ENCODE measurements at places on chromosomes 7 and 10. TPM values are rescaled to one million over a fixed set of nuclear protein-coding genes. Genes with fewer than 3 reads are reported as not detected.

LAMB1 gene
- not detected for total RNA-seq

NEUROD6 gene
- not detected for total RNA-seq

WNT8B gene
- not detected for total RNA-seq

HKDC1 gene
- total RNA-seq, result 4.2 TPM

A1CF gene
- not detected for total RNA-seq

IQUB gene
- total RNA-seq, result not detected

NPY gene
- not detected for total RNA-seq

OPN1SW gene
- total RNA-seq, result not detected

RARRES2 gene
- total RNA-seq, result not detected

NKX6-2 gene
- not detected for total RNA-seq

CNPY1 gene
- not detected for total RNA-seq

HYAL4 gene
- not detected for total RNA-seq

DOCK4 gene
- total RNA-seq, result 0.50 TPM

CADPS2 gene
- total RNA-seq, result not detected

ENTPD1 gene
- 29.7 TPM for total RNA-seq

NAT16 gene
- not detected for total RNA-seq

WASHC2A gene
- 35.0 TPM for total RNA-seq

THSD7A gene
- not detected for total RNA-seq

AGR2 gene
- total RNA-seq, result not detected

TMEM140 gene
- total RNA-seq, result 36.5 TPM

CRHR2 gene
- not detected for total RNA-seq

MMD2 gene
- total RNA-seq, result not detected

MUC12 gene
- total RNA-seq, result 0.50 TPM

MYH16 gene
- not detected for total RNA-seq

PAPSS2 gene
- total RNA-seq, result 0.13 TPM

SPDYE2B gene
- 0.15 TPM for total RNA-seq

FKBP9 gene
- total RNA-seq, result 1.2 TPM

SUN3 gene
- total RNA-seq, result not detected

HOXA1 gene
- total RNA-seq, result 0.86 TPM

STEAP1B gene
- total RNA-seq, result 0.30 TPM

VSTM4 gene
- total RNA-seq, result 0.10 TPM

LIMK1 gene
- total RNA-seq, result 22.5 TPM

HOXA9 gene
- total RNA-seq, result not detected

HABP2 gene
- not detected for total RNA-seq

ASB4 gene
- total RNA-seq, result not detected

ELAPOR2 gene
- total RNA-seq, result 2.5 TPM

DPP6 gene
- not detected for total RNA-seq

SFRP4 gene
- not detected for total RNA-seq

TSPAN15 gene
- 9.0 TPM for total RNA-seq

TAS2R38 gene
- not detected for total RNA-seq

WDFY4 gene
- not detected for total RNA-seq

SMKR1 gene
- total RNA-seq, result 1.6 TPM

CHN2 gene
- total RNA-seq, result 7.4 TPM

INTS15 gene
- 30.0 TPM for total RNA-seq

TYW1B gene
- total RNA-seq, result 3.4 TPM

APBB1IP gene
- 80.9 TPM for total RNA-seq

Measured in activated CD4-positive, alpha-beta memory T cell treated with anti-CD3 and anti-CD28 coated beads, Interleukin-2, amount 10 ng/mL, durations not matched to agents 7 days and 5 days (primary cell).